ENCODE measurements at places on chromosomes 2 and 18.

- no peak for DNase-seq
These were observed 83.9 kb upstream of the REV1 start for GRCh38 chr2:99573634-99574251.

DNA sequence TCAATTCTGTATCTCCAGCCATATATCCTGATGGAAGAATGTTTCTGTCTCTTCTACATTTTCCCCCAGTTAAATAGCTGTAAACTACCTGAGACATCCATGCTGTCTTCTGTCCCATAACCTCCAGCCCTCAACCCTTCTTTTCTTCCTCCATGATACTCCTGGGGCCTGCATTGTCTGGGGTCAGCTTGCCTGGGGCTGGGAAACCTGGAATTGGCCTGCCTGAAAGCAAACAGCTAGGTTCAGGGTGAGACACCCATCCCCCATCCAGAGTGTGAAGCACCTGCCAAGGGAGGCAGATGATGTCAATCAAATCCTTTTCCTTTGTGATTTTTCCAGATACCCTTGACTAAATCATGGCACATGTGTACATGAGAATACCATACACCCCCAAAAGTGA, 313.7 kb upstream of the MGAT5 start:
- DNase-seq = no peak

- DNase-seq = no peak
These were observed 318.5 kb upstream of the TCF4 start for GRCh38 chr18:55906536-55906935.

GRCh38 chr2:37619230-37619958, 52.0 kb downstream of the CDC42EP3 start:
- no peak for DNase-seq

GRCh38 chr18:10591896-10592295, 66.1 kb downstream of the NAPG start:
- DNase-seq = no peak

DNA sequence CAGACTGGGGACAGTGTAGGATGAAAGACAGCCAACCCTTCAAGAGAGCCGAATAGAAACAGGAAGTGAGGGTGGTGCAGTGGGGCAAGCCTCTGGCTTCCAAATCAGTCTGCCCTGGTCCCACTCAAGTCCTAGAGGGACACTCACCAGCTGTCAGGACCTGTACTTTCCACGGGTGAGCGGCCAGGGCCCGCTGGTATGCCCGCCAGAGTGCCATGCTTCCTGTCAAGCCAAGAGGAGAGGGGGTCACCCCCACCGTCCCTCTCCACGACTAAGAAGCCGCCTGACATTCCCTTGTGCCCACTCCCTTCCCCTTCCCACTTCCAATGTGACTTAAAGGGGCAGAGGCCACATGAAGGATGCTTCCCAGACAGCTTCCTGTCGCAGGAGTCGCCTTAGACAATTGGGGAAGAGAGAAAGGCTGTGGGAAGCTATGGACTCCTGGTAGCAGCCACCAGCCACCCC, 564 bp downstream of the MPV17 start:
- DNase-seq = no peak

DNA sequence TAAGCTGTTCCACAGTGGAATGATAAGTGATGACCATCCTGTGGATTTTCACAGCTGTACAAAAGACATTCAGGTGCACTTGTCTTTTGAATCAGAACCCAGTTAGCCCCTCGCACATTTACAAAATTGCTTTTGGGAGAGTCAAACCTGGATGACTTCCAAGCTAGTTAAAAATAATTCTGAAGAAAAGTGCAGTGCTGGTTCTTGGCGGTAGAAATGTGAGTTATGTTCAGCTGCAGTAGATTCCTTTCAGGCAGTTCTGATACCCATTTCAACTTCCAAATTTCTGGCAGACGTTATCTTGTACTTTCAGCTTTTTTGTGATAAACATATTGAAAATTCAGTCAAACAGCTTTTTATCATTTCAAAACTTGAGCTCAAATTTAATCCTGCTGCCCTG, 324.7 kb downstream of the NRXN1 start:
- DNase-seq = no peak

DNA sequence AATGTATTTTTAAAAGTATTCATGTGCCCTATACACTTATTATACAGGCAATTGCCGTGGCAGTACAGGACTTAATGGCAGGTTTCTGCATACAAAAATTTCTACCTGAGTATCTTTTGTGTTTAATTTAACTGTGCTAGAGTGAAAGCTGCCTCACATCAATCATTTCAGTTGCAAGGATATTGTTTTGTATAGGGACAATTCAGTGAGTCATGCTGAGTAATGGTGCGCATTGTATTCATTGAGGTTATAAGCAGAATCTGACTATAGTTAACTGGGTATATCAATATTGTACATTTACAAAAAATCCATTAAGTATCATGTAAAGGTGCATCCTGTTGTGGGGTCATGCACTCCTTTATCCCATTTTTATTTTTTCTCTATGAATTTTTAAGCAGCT, 121.5 kb downstream of the GCA start:
- no peak for DNase-seq

GRCh38 chr2:69109255-69109654, 96.3 kb downstream of the ANTXR1 start:
- DNase-seq = no peak

DNA sequence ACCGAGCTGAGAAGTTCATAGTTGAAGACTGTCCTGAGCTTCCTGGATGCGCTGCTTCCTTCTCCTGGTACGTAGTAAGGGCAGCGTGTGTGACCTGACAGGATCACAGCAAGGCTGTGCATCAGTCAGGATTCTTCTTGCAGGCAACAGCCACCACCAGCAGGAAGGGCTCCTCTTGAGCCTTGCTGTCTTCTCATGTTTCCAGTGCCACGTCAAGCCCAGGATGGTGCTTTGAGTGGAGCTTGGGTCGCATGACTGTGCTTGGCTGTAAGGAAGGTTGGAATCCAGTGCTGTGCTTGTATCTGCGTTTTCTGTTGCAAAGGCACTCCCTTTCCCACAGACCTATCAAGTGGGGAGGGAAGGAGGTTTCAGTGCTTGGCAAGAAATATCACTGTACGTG, 194.3 kb downstream of the LDLRAD4 start:
- DNase-seq = no peak
